ENCODE measurements at places on chromosomes 1 and 21.

DNA sequence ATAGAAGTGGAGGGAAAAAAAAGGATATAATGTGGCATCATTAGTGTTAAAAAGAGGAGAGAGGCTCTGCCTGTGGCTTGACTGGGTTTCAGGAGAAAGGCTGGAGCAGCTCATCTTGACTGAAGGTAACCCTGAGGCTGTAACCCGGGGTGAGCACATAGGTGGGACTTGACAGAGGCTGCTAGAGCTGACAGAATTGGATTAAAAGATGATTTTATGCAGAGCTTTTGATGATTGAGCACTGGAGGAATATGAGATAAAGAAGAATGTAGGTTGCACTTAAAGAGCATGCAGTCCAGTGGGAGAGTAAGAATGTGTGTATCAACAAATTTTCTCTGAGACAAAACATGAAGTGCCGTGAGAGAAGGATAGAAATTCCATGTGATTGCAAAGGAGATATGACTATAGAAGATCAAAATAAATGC lies 17.3 kb downstream of the LAMC1 start:
- no peak for DNase-seq

DNA sequence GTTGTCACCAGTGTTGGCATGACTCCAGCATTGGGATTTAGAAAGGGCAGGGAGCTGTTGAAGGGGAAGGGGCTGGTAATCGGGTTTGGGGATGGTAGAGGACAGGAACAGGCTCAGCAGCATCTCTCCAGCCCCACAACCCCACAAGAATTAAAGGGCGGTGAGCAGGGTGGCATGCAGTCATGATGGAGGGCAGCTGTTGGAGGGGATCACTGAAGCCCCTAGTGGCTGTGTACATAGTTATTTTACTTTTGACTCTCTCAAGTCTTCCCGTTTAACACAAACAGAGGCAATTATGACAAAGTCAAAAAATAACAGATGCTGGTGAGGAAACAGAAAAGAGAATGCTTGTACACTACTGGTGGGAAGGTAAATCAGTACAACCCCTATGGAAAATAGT lies 213.8 kb downstream of the URB2 start:
- DNase-seq, result no peak

- no peak for DNase-seq
These were observed 1.6 kb downstream of the TAF1A start for GRCh38 chr1:222588135-222588534.

GRCh38 chr1:34825455-34826091 lies 32.8 kb downstream of the GJA4 start:
- no peak for DNase-seq

- no peak for DNase-seq
These were observed 37.7 kb upstream of the GPR37L1 start for GRCh38 chr1:202084791-202085681.

Data from stimulated activated CD4-positive, alpha-beta T cell treated with anti-CD3 and anti-CD28 coated beads, Interleukin-4, amount 100 ng/mL, for 24 hours (primary cell).